ENCODE measurements at places on chromosomes 11 and 22. TPM values are rescaled to one million over a fixed set of nuclear protein-coding genes. Genes with fewer than 3 reads are reported as not detected.

Gene TRIM68
- polyA plus RNA-seq = 6.5 TPM

Gene CD3G
- polyA plus RNA-seq = not detected

DNA sequence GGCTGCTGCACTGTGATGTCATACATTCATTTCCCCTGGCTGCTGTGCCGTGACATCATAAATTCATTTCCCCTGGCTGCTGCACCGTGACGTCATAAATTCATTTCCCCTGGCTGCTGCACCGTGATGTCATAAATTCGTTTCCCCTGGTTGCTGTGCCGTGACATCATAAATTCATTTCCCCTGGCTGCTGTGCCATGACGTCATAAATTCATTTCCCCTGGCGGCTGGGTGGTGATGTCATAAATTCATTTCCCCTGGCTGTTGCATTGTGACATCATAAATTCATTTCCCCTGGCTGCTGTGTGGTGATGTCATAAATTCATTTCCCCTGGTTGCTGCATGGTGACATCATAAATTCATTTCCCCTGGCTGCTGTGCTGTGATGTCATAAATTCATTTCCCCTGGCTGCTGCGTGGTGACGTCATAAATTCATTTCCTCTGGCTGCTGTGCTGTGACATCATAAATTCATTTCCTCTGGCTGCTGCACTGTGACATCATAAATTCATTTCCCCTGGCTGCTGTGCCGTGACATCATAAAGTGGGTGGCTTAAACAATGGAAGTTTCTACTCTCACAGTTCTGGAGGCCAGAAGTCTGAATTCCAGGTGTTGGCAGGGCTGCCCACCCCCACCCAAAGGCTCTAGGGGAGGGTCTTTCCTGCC, 301.1 kb downstream of the SHANK2 start:
- H3K27ac ChIP-seq = no peak overlapping the region
- H3K4me3 ChIP-seq = no peak overlapping the region
- no peaks in the 10 kb centered on the region for H3K27me3 ChIP-seq
- no peaks in the 10 kb centered on the region for H3K36me3 ChIP-seq
- no peak for DNase-seq

GRCh38 chr11:70089631-70090030, 11.5 kb downstream of the ANO1 start:
- DNase-seq = no peak
- H3K27me3 ChIP-seq = no peaks in the 10 kb centered on the region
- no peaks in the 10 kb centered on the region for H3K4me1 ChIP-seq
- H3K4me3 ChIP-seq = no peak overlapping the region

- no peaks in the 10 kb centered on the region for H3K4me1 ChIP-seq
- no peak for DNase-seq
Observed at GRCh38 chr22:47249370-47249928, 487.0 kb downstream of the TBC1D22A start.

DNA sequence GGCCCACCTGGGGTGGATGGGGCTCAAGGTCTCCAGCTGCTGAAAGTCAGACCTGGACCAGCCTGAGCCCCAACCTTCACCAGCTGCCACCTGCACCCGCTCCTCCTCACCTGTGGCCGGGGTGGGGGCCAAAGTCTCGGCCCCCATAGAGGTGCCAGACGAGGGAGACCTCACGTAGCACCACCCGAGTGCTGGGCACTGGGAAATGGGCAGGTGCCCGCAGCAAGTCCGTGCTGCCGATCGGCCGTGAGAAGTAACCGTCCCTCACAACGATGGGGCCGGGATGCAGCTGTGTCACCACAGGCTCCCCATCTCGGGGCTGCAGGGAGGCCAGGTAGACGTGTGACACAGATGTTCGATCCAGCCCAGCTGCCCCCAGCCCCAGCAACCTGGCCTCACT, 16.2 kb downstream of the ATG2A start:
- peak overlapping the region; percentile 42 for H3K27ac ChIP-seq
- no peak for DNase-seq
- H3K4me1 ChIP-seq = peaks cover 10% of the 10 kb centered on the region
- no peak overlapping the region for H3K4me3 ChIP-seq
- H3K27me3 ChIP-seq = no peaks in the 10 kb centered on the region

DNA sequence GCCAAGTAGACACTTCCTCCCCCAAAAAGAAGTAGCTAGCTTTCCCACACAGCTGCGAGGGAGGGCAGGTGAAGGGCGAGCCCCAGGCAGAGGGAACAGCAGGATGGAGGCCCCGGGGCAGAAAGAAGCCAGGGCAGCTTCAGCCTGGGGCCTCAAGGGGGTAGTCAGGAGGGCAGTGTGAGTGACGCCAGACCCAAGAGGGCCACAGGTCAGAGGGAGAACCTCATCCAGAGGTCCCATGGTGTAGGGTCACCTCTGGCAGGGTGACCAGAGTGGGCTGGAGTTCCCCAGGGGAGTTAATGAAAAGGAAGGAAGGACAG, 9.2 kb downstream of the PRR5 start:
- no peaks in the 10 kb centered on the region for H3K27me3 ChIP-seq
- no peak for DNase-seq
- H3K4me3 ChIP-seq = no peak overlapping the region

- no peak overlapping the region for H3K4me3 ChIP-seq
- H3K36me3 ChIP-seq = no peaks in the 10 kb centered on the region
- no peaks in the 10 kb centered on the region for H3K27me3 ChIP-seq
- DNase-seq = no peak
- H3K27ac ChIP-seq = no peak overlapping the region
Observed at GRCh38 chr11:75334402-75334891, 17.0 kb downstream of the ARRB1 start.

GRCh38 chr11:120131941-120132644, 5.8 kb downstream of the TRIM29 start:
- no peaks in the 10 kb centered on the region for H3K27me3 ChIP-seq
- no peak for DNase-seq
- H3K27ac ChIP-seq = peak overlapping the region; percentile 90
- H3K4me3 ChIP-seq = peak overlapping the region; percentile 97

Gene CDC42EP2
- 6.1 TPM for polyA plus RNA-seq

DNA sequence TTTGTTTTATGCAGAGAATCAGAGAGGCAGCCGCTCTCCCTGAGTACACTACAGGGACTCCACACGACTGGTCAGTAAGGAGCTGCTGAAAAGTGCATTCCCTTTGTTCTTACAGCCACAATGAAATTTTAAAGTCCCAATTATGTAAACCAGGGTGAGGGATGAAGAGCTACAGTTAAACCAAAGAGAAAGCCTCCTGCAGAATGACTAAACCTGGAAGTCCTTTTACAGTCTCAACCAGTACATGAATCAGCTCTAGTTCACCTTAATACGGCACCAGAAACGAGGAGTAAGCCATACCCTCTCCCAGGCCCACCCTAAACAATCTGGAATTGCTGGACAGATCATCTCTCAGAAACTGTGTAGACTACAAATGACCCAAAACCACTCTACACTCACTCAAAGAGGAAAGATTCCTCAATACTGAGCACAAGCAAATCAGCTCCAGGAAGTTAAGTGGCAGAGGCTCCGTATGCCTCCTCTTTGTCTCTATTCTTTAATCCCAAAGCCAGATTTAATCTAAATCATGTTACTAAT, 113.1 kb downstream of the RBFOX2 start:
- DNase-seq = no peak
- no peaks in the 10 kb centered on the region for H3K36me3 ChIP-seq
- H3K4me1 ChIP-seq = peaks cover 55% of the 10 kb centered on the region
- no peaks in the 10 kb centered on the region for H3K27me3 ChIP-seq
- H3K27ac ChIP-seq = peak overlapping the region; percentile 88

DNA sequence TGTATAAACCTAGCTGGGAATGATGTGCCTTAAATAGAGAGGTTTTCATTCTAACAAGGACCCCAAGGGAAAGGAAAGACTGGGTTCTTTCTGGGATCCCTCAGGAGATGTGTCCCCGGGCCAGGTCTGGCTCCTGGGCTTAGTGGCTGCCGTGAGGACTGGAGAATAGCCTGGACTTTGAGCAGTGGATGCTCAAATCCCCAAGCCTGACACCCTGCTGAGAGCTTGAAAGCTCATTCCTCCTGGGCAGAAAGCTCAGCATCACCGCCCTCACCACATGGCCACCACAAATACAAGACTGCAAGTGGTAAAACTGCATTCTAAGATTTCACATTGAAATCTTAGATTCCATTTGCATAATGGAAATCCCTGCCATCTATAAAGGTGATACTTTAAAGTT, 79.4 kb upstream of the NARS2 start:
- H3K27ac ChIP-seq = no peak overlapping the region
- peaks cover 2% of the 10 kb centered on the region for H3K36me3 ChIP-seq
- DNase-seq = no peak
- no peaks in the 10 kb centered on the region for H3K27me3 ChIP-seq

- H3K4me1 ChIP-seq = no peaks in the 10 kb centered on the region
- no peak for DNase-seq
- H3K27me3 ChIP-seq = no peaks in the 10 kb centered on the region
- no peaks in the 10 kb centered on the region for H3K36me3 ChIP-seq
- H3K27ac ChIP-seq = no peak overlapping the region
Observed at GRCh38 chr22:22720201-22720723, 75.8 kb downstream of the GGTLC2 start.

Gene RASL10A
- polyA plus RNA-seq = not detected

DNA sequence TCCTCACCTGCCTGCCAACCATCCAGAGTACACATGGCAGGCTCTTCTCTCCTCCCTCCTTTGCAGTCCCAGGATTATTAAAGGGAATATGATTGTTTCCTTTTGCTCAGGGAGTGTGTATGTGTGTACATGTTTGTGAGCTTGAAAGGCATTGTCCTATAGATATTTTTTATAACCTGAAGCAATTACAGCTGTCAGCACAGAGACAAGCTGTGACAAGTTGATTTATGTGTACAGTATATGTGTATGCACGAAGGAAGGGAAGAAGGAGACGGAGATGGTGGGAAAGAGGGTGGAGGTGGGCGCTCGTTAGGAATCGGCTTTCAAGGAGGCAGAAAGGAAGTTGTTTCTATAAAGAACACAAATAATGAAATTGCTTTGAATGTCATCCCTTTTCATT, 537.0 kb downstream of the NTM start:
- peaks cover 37% of the 10 kb centered on the region for H3K4me1 ChIP-seq
- no peak overlapping the region for H3K4me3 ChIP-seq
- H3K36me3 ChIP-seq = no peaks in the 10 kb centered on the region
- no peaks in the 10 kb centered on the region for H3K27me3 ChIP-seq

- peaks cover 11% of the 10 kb centered on the region for H3K27me3 ChIP-seq
- no peaks in the 10 kb centered on the region for H3K36me3 ChIP-seq
- no peak for DNase-seq
- H3K4me1 ChIP-seq = peaks cover 13% of the 10 kb centered on the region
- H3K27ac ChIP-seq = no peak overlapping the region
Observed at GRCh38 chr22:17773606-17774205, 563 bp downstream of the BID start.

DNA sequence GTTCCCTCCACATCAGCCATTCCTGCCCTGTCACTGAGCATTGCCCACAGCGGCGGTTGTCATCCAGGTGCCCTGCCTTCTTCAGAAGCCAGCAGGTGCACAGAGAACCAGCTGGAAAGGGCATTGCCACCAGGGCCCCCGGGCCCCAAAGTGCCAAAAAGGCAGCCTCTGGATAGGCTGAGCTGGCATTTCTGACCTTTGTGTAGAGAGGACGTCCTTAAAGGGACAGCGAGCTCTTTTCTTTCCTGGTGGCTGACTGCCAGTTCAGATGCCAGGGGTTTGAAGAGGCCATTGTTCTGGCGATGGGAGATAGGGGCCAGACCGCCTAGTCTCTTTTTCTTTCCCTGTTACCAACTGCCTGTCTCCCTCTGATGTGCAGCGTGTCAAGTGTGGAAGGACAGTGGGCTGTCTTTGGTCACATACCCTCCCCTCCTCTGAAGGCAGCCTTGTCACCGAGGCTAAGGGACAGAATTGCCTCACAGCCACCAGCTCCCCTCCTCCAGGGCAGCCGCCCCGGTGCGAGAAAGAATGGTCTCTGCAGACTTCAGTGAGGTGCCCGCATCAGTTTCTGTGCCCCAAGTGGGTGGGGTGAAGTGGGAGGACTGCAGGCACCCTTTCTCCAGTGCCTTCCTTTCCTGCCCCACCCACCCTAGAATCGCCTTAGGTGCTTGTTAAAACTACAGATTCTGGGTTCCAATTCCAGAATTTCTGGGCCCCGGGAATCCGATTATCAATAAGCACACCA, 109.6 kb downstream of the SCN3B start:
- H3K27me3 ChIP-seq = no peaks in the 10 kb centered on the region
- H3K27ac ChIP-seq = no peak overlapping the region
- H3K36me3 ChIP-seq = no peaks in the 10 kb centered on the region

- no peak for DNase-seq
- H3K4me3 ChIP-seq = no peak overlapping the region
- no peaks in the 10 kb centered on the region for H3K4me1 ChIP-seq
- H3K36me3 ChIP-seq = no peaks in the 10 kb centered on the region
- no peaks in the 10 kb centered on the region for H3K27me3 ChIP-seq
- H3K27ac ChIP-seq = no peak overlapping the region
Observed at GRCh38 chr22:17954200-17954859, 70.0 kb downstream of the MICAL3 start.

Gene TREH
- not detected for polyA plus RNA-seq

Gene TMA7B
- not detected for polyA plus RNA-seq

Gene RAG1
- 1.2 TPM for polyA plus RNA-seq

DNA sequence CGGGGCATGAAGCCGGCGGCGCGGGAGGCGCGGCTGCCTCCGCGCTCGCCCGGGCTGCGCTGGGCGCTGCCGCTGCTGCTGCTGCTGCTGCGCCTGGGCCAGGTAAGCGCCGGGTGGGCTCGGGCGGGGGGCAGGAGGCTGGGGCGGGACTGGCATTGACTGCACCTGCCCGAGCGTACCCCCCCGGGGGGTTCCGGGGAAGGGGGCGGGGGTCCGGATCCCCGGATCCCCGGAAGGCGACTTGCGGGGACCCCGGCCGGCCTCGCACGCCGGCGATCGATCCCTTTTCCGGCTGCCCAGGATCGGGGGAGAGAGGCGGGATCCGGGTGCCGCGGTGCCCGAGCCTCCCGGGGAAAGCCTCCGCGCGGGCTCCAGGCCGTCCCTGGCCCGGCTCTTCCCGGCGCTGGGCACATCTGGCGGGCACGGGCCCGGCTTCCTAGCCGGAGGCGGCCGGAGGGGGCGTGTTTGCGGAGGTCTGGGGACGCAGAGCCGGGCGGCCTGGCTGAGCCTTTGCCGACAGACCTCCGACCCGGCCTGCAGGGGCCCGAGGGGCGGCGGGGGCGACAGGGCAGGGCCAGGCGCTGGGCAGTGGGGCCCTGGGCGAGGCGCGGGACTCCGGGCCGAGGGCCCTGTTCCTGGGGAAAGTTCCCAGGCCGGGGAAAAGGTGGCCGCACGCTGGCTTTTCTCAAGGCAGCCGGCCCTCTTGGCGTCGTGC, 705 bp downstream of the PTPRJ start:
- no peak overlapping the region for H3K27ac ChIP-seq
- no peaks in the 10 kb centered on the region for H3K36me3 ChIP-seq
- H3K4me3 ChIP-seq = peak overlapping the region; percentile 49
- H3K4me1 ChIP-seq = no peaks in the 10 kb centered on the region
